ENCODE measurements at places on chromosomes 3 and 15. TPM values are rescaled to one million over a fixed set of nuclear protein-coding genes. Genes with fewer than 3 reads are reported as not detected.

- DNase-seq = no peak
Measured at GRCh38 chr15:72037321-72037720, 80.6 kb downstream of the MYO9A start.

GRCh38 chr3:123861081-123861836 lies 22.9 kb downstream of the MYLK start:
- no peak for DNase-seq

- DNase-seq = no peak
Measured at GRCh38 chr3:76096836-76097588, 311.7 kb upstream of the ZNF717 start.

- DNase-seq = no peak
Measured at GRCh38 chr15:101054991-101055390, 135.8 kb downstream of the LRRK1 start.

Gene CNBP
- total RNA-seq = 234 TPM

All from mucosa of descending colon (tissue), 3 donors.